ENCODE measurements at places on chromosomes 1 and 21. TPM values are rescaled to one million over a fixed set of nuclear protein-coding genes. Genes with fewer than 3 reads are reported as not detected.

- peak; percentile 63 for DNase-seq
Observed at GRCh38 chr1:32736812-32737791, 34.5 kb upstream of the SYNC start.

- no peak for DNase-seq
Observed at GRCh38 chr1:27773826-27774445, 917 bp downstream of the STX12 start.

The ANKRD35 gene
- 2.9 TPM for total RNA-seq

The PLXNA2 gene
- total RNA-seq = 4.2 TPM

- DNase-seq = no peak
Observed at GRCh38 chr1:47617381-47618221, 179.8 kb downstream of the FOXD2 start.

DNA sequence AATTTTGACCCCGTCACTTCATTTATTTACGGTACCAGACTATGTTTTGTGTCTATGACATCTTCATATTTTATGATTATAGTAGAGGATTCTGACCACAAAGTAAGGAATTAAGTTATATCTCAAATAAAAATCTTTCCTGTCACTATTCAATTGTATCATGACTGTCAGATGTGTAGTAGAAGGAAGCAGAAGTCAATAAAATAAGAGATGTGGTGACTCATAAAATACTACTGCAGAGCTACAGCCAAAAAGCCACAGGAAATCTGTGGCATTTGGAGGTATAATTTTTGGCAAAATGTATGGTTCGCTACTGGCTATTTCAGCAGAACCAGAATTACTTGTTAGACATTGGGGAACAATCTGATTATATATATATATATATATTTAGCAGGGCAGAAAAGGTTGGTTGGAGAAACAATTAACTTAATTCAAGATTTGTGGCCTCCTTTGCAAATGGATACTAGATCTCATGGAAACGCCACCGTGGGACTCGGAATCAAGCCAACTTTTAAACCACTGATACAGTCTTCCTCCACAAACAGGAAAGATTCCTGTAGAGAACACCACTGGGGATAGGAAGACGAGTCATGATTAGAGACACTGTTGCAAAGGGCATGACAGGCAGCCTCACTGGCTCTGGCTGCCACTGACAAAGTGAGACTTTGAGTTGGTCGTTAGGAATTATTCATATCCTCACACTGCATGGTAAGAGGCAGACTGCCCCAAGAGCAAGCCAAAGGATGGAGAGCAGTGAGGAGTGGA, 5.1 kb downstream of the FCRL2 start:
- no peak for DNase-seq

The NPPB gene
- not detected for total RNA-seq

All from WTC11 (cell line).